SW 1271 (cell line): ENCODE measurements at places on chromosomes 2 and 18.

- DNase-seq = no peak
Measured at GRCh38 chr2:68371581-68371980, 6.5 kb downstream of the PLEK start.

DNA sequence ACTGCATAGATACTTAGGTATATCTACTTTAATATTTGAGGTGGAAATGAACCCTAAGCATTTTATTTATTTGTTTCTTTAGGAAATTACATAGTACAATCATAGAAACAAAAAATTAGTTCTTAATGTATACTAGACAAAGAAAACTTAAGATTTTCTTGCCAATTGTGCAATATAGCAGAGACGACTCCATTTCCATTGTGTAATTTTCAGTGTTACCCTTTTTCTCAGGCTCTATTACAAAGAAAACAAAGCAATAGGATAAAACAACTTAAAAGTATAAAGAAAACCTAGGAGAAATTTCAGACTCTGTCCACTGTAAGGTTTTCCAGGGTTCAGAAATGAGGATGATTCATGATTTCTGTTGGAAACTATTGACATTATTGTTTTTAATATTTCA, 89.0 kb upstream of the SERTAD2 start:
- no peak for DNase-seq

GRCh38 chr18:63299837-63300745, 19.5 kb downstream of the BCL2 start:
- no peak for DNase-seq

GRCh38 chr2:98928242-98928641, 7.8 kb downstream of the CRACDL start:
- DNase-seq = no peak

DNA sequence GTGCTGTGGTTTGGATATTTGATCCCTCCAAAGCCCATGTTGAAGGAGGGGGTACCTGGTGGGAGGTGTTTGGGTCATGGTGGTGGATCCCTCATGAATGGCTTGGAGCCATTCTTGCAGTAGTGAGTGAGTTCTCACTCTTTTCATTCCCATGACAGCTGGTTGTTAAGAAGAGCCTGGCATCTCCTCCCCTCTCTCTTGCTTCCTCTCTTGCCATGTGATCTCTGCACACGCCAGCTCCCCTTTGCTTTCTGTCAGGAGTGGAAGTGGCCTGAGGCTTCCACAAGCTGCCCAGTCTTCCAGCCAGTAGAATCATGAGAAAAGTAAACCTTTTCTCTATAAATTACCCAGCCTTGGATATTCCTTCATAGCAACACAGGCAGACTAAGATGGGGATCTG, 8.6 kb downstream of the ADD2 start:
- DNase-seq = no peak

- no peak for DNase-seq
Measured at GRCh38 chr2:238459081-238459629, 32.4 kb downstream of the ASB1 start.
